ENCODE measurements at places on chromosomes 5 and 9. TPM values are rescaled to one million over a fixed set of nuclear protein-coding genes. Genes with fewer than 3 reads are reported as not detected.

The ALDOB gene
- not detected for total RNA-seq

GRCh38 chr5:31225118-31225517 lies 31.6 kb downstream of the CDH6 start:
- no peak for DNase-seq

DNA sequence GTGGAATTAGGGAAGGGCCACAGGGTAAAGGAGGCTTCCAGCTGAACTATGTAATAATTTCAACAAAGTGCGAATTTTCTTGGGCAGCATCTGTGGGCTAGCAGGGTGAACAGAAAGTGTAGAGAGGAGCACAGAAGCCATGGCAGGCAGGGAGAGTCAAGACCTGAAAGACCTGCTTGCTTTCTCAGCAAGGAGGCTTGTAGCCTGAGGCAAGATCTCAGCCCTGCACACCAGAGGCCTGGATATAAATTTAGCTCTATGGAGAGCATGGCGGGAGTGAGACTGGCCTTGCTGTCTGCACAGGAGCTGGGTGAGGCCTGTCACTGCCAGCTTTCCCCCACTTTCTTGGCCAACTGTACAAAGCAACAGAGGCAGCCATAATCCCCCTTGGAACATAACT lies 32.1 kb upstream of the SH3TC2 start:
- DNase-seq: no peak

DNA sequence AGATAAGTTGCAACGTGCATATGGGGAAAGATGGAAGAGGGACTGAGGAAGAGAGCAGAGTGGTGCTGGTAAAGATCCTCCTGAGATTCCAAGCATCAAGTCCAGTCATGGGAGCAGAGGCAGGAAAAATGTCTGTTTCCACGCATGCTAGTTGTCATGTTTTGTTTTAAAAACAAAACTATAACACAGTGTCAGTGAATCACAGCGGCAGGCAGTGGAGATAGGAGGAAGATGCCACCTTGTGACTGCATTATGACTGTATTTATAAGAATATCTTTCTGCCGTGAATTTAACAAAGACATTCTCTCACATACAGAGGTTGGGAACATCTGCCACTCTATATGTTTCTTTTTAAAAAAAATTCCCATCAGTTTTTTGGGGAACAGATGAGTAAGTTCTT lies 3.7 kb upstream of the SVEP1 start:
- no peak for DNase-seq

DNA sequence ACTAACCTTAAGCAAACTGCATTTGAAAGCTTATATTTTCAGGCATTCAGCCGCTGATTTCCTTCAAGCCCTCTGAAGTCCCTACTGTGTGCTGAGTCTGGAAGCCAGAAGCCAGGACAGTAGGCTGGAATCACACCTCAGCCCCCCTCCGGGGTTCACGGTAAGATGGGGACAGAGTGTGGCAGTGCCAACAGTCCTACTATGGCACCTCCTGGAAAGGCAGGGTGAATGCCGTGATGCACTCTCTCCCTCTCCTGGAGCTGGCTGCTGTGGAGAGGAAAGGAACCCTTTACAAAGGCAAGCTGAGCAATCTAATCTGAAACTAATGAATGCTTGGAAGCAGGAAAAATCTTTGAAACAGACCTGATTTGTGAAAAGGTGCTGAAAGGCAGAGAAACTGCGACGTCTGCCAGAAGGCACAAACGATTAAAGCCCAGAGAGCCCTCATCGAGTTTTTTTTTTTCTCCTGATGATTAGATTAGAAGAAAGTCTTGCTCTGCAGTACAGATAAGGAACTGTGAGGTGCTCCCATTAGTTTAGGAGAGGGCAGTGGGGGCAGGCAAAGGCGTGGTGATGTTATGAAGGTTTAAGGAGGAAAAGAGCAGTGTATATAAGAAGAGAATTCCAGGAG lies 21.0 kb downstream of the ANKH start:
- no peak for DNase-seq

- no peak for DNase-seq
Observed at GRCh38 chr9:124495126-124496074, 11.8 kb downstream of the NR5A1 start.

GRCh38 chr9:127131871-127132270 lies 9.4 kb upstream of the ANGPTL2 start:
- no peak for DNase-seq

- no peak for DNase-seq
Observed at GRCh38 chr5:177432143-177432838, 5.8 kb downstream of the GRK6 start.

- no peak for DNase-seq
Observed at GRCh38 chr9:130938184-130938651, 829 bp downstream of the FIBCD1 start.

The FOXD4L5 gene
- total RNA-seq: 0.29 TPM

DNA sequence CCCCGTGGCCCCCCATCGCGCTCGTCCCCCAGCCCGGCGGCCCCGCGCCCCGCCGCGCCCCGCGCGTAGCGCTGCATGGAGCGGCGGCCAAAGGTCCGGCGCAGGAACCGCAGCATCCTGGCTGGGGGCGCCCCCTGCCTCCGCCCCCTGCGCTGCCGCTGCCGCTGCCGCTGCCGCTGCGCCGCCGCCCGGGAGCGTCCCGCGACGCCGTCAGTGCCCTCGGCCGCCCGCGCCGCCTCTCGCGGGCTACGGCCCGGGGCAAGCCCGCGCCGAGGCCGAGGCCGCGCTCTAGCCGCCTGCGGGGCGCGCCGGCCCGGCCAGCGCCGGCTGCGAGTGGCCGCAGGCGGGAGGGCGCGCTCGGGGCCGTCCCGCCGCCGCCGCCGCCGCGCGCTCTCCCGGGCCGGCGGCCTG lies 523 bp downstream of the EPB41L4B start:
- DNase-seq: no peak

GRCh38 chr9:104850786-104851545 lies 77.0 kb downstream of the ABCA1 start:
- no peak for DNase-seq

- no peak for DNase-seq
Observed at GRCh38 chr9:34502891-34503290, 19.9 kb downstream of the ENHO start.
